ENCODE measurements at places on chromosomes 5 and 9. TPM values are rescaled to one million over a fixed set of nuclear protein-coding genes. Genes with fewer than 3 reads are reported as not detected.

The FAM163B gene
- total RNA-seq: under 0.01 TPM

DNA sequence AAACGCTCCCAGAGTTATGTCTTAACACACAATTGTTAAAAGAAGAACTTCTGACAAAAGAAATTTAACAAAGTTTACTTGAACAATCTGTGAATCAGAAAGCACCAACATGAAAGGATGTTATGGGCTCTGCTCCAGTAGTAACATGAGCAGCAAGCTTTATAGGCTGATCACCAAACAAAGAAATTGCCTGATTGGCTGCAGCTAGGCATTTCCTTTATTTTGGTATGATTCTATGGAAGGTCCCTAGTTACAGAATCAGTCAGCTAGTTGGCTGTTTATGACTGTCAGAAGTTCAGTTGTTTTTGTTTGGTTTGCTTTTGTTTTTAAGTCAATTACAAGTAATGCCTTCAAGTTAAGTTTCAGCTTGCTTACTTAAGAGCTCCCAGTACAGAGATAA, 102.4 kb upstream of the SMC2 start:
- DNase-seq: no peak

The PRDM9 gene
- total RNA-seq: under 0.01 TPM

DNA sequence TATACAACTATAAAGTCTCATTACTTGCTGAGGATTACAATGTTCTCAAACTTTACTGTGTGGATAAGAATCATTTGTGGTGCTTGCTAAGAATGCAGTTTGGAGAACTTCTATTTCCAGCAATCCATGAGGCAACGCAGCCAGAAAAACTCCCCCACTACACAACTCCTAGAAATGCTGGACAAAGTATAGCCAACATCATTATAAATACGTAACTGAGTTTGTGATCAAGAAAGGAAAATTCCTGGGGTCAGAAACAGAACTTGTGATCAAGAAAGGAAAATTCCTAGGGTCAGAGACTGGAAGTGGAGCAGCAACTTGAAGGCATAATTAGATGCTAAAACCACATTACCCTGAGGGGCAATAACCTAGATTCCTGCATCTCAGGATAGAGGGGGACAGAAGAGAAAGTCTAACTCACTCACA, 81.1 kb downstream of the MAT2B start:
- no peak for DNase-seq
